ENCODE measurements at places on chromosomes 4 and X.
A peak's percentile ranks its signal among the peaks of the same experiment; 100 is the strongest.

DNA sequence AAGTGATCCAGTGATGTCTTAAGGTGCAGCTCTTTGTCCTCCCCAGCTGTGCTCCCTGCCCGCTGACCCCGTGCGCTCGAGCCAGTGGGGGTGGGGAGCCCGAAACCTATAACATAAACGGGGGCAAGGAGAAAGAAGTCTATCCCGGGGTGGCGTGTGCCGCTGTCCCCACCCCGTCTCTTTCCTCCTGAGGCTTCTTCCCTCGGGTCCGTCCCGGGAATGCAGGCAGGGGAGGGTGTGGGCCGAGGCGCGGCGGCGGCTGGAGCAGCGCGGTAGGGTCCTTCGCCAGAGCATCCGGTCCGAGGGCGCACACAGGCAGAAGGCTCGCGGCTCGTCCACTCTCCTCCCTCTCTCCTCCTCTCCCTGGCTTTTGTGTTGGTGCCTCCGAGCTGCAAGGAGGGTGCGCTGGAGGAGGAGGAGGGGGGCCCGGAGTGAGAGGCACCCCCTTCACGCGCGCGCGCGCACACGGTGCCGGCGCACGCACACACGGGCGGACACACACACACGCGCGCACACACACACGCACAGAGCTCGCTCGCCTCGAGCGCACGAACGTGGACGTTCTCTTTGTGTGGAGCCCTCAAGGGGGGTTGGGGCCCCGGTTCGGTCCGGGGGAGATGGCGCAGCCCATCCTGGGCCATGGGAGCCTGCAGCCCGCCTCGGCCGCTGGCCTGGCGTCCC, at the start of gene RAB33A:
TSS of gene RAB33A (plus strand) at position 517 of the 681 bp plus-strand sequence. CDS start at position 618, 101 bp downstream.
- no peak for DNase-seq

GRCh38 chr4:164768516-164768915, 14.6 kb downstream of the SMIM31 start:
- DNase-seq, result no peak

DNA sequence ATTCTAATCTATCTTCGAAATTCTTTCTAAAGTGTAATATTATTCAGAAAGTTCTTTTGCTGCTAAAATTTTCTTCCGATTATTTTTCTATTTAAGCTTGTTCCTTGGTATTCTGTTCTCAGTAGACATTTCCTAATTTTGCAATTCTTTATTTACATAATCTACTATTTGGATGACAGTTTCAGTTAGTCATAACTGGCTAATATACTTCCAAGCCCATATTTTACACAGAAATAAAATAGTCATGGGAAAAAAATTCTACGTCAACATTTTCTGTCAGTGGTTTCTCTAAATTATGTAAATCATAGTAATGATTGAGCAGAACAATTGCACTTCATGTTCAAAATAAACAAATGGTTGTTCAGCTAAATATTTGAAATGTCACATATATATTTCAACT, 178.0 kb upstream of the ANKRD50 start:
- DNase-seq, result no peak

- peak; percentile 32 for DNase-seq
Measured at GRCh38 chrX:154457491-154458115, 478 bp upstream of the PLXNA3 start.

- DNase-seq, result no peak
Measured at GRCh38 chr4:608236-608635, 17.1 kb upstream of the PDE6B start.

- DNase-seq, result no peak
Measured at GRCh38 chr4:1218634-1219565, 30.0 kb downstream of the CTBP1 start.

All from HTR-8/SVneo (cell line).